Mucosa of descending colon (tissue), 3 donors: ENCODE measurements at places on chromosomes 7 and 10. TPM values are rescaled to one million over a fixed set of nuclear protein-coding genes. Genes with fewer than 3 reads are reported as not detected.

Gene GTPBP10
- total RNA-seq: 26.0 TPM

Gene C7orf57
- not detected for total RNA-seq

Gene AZGP1
- 3.8 TPM for total RNA-seq

Gene CPA4
- total RNA-seq: not detected

Gene RBP4
- total RNA-seq: 5.2 TPM

Gene EMX2
- total RNA-seq: not detected

Gene ABCB1
- 76.5 TPM for total RNA-seq

Gene SH2B2
- total RNA-seq: 2.7 TPM

Gene SFRP4
- total RNA-seq: 0.19 TPM

Gene SEMA4G
- 91.9 TPM for total RNA-seq

Gene LIPF
- total RNA-seq: not detected

Gene IRF5
- 10.1 TPM for total RNA-seq

Gene CALHM1
- total RNA-seq: not detected

Gene PIK3CG
- 7.1 TPM for total RNA-seq

Gene CSGALNACT2
- total RNA-seq: 20.1 TPM

Gene TMEM229A
- total RNA-seq: 0.14 TPM

Gene INMT
- total RNA-seq: 7.2 TPM

Gene CCDC3
- 3.3 TPM for total RNA-seq

Gene ZNF398
- total RNA-seq: 9.9 TPM

Gene FERD3L
- total RNA-seq: not detected

Gene SORBS1
- 99.3 TPM for total RNA-seq

Gene LIPK
- total RNA-seq: not detected

Gene SPDYE8
- total RNA-seq: not detected

Gene TSPAN33
- total RNA-seq: 9.8 TPM

Gene AIFM2
- 22.7 TPM for total RNA-seq

Gene RNF133
- total RNA-seq: 0.41 TPM

Gene CYP3A7
- not detected for total RNA-seq
